ENCODE measurements at places on chromosomes 5 and 9.
A peak's percentile ranks its signal among the peaks of the same experiment; 100 is the strongest.

GRCh38 chr9:84990416-84990815 lies 320.9 kb downstream of the NTRK2 start:
- DNase-seq, result no peak

GRCh38 chr5:672329-673160 lies 20.6 kb downstream of the TPPP start:
- peak; percentile 89 for DNase-seq

DNA sequence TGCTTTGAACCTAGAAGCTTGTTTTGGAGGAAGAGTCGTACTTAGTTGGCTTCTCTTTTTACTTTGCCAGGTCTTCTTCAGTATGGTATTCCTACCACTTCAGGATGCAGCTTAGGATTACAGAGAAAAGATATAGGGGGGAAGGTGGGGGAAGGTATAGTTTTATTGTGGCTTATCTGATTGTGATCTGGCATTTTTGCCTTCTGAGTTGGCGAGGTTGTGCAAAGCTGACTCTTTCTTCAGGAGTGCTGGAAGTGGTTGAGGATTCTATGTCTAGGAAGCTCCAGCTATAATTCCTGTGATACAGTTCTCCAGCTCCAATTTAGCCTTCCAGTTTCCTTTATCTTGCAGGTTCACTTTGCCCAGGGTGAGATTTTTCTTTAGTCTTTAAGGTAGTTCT lies 7.0 kb downstream of the CDC42SE2 start:
- no peak for DNase-seq

GRCh38 chr5:83418356-83419321 lies 52.9 kb upstream of the VCAN start:
- no peak for DNase-seq

- DNase-seq, result peak; percentile 33
Measured at GRCh38 chr5:56328753-56329560, 95.8 kb upstream of the ANKRD55 start.

DNA sequence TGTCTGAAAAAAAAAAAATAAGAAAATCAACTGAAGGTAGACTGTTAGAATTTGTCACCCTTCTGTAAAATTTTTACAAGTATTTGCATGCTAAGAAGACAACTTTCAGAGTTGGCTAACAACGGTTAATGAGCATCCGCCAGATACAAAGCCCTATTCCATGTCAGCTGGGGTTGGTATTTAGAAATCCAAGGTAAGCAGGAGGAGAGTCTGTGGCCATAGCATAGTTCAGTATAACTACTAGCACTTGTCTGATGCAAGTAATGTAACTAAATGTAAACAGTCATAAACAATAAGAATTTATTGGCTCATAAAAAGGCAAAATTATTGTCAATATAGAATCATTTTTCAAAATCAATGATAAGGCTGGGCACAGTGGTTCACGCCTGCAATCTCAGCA lies 45.7 kb upstream of the KDM4C start:
- DNase-seq, result no peak

- no peak for DNase-seq
Measured at GRCh38 chr9:10562581-10563343, 50.0 kb downstream of the PTPRD start.

DNA sequence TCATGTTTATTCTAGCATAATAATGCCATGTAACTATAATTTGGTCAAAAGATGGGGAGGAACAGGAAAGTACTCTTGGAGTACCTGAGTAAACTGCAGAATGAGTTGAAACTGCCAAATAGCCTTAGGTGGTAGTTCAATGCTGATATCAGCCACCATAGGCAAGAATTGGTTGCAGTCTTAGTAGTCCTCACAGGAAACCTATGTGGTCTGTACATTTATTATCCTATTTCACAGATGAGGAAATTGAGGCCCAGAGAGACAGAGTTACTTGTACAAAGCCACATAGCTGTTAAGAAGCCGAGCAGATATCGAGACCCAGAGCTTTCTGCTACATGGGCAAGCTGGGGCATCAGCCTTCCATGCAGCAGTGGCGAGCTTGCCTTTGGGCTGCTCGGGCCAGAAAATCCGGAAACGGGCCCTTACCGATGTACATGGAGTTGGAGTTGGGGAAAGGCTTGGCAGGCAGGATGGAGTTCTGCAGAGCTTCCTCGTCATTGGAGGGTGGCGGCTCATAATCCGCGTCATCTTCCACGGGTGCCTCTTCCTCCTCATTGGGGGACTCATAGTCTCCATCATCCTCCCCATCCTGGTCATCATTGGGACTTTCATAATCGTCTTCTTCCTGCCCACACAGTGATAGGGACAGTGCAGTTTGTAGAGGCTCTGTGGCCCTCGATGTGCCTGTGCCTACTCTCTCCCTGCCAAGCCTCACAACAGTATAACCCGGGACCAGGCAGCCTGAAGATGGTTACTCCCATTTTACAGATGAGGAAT lies 27.1 kb downstream of the LCP2 start:
- no peak for DNase-seq

GRCh38 chr5:38772471-38772870 lies 73.3 kb upstream of the OSMR start:
- DNase-seq, result no peak

DNA sequence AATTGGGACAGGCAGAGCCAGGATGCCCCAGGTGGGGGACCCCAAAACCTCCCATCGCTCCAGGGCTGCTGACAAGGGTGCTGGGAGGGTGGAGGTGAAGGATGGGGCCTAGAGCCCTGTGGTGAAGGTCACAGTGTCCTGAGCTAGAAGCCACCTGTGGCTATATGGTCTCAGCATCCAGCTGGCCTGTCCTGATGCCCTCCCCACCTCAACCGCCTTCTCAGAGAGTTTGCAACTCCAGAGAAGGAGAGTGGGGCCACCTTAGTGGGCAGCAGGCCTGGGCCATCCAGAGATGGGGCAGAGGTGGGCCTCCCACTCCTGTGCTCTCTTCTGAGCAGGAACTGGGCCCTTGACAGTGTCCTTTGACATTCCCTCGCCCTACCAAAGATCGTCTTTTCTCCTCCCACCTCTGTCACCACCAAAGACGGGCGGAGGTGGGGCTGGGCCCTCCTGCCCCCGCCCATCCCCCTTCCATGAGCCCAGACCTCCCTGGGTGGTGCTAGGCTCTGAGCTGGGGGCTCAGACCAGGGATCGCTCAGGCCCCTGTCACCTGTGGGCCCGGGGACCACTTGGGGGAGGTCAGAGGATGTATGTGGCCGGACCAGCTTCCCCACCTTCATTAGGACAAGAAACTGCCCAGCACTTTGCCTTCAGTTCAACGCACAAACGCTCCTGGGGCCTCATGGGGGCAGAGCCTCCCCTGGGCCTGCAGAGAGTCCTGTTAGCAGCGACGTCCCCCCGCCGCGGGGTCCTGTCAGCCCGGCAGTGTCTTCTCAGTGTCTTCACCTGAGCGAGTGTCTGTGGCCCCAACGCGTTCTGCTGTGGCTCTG lies 10.0 kb upstream of the DOLPP1 start:
- DNase-seq, result no peak

DNA sequence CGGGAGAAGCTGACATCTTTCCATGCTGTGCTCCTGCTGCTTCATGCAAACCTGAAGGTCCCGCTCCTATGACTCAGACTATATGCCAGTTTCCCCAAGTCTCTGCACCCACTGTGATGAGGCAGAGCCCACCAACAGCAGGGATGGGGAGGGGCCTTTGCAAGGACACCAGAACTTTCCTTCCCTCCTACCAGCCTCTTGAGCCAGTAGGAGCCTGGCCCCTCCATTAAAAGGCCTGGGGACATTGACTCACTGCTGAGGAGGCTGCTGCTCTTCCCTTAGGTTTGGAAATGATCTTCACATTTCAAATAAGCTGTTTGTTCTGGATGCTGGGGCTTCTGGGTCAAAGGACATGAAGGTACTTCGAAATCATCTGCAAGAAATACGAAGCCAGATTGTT lies 26.1 kb upstream of the CTSL start:
- DNase-seq, result no peak

- no peak for DNase-seq
Measured at GRCh38 chr5:92886751-92887150, 694.3 kb downstream of the NR2F1-AS1 start.

DNA sequence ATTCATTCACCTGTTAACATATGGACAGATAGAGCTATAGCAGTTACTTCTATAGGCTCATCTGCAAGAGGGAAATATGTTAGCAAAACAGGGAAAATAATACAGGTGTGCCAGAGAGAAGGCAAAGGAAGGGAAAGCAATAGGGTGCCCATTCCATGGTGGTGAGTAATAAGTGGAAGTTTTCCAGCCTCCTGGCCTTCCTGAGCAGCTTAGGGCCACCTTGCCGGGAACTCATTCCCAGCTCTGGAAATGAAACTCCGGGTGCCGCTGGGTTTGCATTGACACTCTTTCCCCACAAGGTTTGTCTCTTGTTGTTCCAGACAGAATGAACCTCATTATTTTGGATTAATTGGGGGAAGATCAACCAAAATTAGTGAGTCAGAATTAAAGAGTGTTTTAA lies 58.4 kb downstream of the SLC1A3 start:
- no peak for DNase-seq

GRCh38 chr5:5140479-5141338 lies 579 bp downstream of the ADAMTS16 start:
- no peak for DNase-seq

GRCh38 chr5:56183506-56183905 lies 49.6 kb downstream of the ANKRD55 start:
- no peak for DNase-seq

- DNase-seq, result no peak
Measured at GRCh38 chr9:121956808-121957207, 136.3 kb downstream of the TTLL11 start.

DNA sequence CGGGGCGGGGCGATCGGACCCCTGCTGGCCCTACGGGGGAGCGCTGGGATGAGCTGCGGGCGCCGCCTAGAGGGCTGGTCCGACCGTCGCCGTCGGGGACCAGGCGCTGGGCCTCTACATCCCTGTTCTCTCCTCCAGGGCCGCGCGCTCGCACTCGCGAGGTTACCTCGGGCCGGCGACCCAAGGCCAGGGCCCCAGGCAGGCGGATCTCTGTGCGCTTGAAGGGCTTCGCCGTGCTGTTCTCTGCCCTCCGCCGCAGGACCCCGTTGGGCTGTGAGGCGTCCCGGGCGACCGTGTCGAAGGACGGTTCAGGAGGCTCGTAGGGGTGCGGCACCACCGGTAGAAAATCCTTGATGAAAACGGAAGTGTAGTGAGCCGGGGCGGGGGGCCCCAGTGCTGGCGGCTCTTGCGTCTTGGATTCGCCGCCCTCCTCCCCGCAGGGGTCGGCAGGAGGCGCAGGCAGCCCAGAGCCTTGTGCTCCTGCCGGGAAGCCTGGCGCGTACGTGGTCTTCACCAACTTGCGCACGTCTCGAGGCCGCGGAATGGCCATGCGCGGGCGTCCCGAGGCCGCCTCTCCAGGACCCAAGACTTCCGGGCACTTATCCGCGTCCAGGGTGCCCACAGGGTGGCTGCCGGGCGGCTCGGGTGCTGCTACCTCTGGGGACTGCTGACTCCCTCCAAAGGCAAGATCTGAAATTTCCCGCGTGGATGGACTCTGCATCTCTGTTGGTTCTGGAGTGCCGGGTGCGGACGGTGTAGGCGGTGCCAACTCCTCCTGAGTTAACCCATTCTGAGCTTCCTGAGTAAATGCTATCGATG lies 2.0 kb downstream of the PROB1 start:
- DNase-seq, result peak; percentile 69

- DNase-seq, result no peak
Measured at GRCh38 chr5:82723168-82723567, 354.0 kb downstream of the TMEM167A start.

GRCh38 chr5:109743770-109744212 lies 54.1 kb downstream of the MAN2A1 start:
- no peak for DNase-seq

DNA sequence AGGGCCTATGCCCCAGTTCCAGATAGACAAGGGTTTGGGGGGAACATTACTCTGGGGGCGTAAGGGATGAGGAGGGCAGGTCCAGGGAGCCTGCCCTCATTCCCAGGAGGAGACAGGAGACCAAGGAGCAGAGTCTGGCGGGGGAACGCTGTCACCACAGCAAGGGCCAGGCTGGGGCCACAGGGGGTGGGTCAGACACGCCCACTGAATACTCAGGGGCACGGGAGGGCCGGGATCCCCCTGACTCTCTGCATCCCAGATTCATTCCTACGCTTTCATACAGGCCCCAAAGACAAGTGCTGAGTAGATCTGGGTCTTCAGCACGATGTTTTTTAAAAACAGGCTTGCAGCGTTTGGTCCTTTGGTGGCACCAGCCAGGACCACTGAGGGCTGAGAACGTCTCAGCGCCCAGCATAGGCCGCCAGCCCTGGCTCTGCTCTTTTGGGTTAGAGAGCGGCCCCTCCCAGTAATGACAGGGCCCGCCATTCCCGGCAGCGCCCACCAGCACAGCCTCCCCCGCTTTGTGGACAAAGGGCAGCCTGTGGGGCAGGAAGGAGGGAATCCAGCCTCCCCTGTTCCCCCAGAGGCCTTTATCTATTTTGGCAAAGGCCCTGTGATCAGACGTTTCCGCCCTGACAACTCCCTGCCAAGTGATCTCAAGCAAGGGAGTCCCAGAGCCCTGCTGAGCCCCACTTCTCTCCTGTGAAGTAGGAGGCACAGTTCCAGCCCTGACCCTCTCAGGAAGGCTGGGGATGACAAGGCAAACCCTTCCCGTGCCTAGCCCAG lies 24.9 kb downstream of the NEK6 start:
- no peak for DNase-seq

DNA sequence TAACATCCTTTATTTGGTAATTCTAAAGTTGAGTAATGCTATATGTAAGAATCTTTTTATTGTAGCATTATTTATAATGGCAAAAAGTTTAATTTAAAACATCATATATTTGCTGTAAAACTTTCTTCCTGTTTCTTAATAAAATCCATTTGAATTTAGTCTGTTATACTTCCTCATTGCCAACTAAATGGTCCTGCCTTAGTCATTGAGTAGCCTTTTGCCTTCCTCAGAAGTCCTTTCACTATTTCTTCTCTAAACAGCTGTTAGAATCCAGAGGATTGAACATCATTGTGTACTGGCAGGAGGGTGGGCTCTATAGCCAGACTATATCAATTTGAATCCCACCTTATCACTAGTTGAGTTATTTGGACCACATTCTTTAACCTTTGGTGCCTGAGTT lies 11.0 kb downstream of the SLC44A1 start:
- DNase-seq, result no peak

GRCh38 chr9:105656131-105656921 lies 5.9 kb upstream of the TAL2 start:
- DNase-seq, result no peak

DNA sequence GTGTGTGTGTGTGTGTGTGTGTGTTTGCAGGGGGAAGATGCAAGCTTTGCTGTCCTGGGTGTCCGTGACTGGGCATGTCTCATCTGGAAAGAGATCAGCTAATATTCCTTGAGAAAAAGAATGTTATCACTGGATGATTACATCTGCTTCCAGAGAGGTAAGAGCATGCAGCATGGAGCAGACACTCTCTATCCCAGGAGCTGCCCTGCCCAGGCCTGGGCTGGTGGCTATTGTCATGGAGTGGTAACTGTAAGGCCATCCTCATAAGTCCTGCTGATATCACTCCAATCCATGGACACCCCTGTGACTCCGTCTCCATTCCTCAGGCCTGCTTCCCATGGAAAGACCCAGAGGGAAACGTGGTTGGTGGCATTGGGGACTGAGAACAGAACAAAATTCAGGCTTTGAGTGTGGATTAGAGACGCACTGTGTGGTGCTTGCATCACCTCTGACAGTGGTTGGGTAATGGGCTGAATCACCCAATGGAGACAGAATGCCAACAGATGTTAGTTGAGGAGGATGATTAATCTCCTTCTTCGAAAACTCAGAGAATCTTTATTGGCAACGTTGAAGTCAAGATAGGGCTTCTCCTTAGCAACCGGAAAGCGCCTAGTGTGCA lies 52.0 kb upstream of the KCNIP1 start:
- DNase-seq, result no peak

All from T-cell (primary cell).